ENCODE measurements at places on chromosomes 7 and 10.

GRCh38 chr10:131503992-131504391 lies 192.5 kb upstream of the TCERG1L start:
- no peak for DNase-seq

DNA sequence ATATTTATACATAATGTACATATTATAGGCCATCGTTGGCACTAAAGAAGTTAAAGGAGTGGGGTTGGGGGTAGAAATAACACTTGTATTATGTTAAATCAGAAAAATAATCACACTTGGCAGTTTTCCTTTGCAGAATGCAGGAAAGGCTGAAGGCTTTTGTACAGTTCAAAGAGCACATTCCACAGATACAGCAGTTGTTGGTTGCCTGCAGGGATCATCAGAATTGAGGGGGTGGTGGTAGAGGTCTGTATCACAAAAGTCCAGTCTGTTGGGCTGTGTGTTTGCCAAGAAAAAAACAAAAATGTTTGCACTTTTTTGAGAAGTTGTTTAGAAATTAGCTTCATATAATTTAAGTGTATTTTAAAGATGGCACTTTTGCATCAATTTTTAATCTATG lies 231.8 kb upstream of the FOXP2 start:
- no peak for DNase-seq

DNA sequence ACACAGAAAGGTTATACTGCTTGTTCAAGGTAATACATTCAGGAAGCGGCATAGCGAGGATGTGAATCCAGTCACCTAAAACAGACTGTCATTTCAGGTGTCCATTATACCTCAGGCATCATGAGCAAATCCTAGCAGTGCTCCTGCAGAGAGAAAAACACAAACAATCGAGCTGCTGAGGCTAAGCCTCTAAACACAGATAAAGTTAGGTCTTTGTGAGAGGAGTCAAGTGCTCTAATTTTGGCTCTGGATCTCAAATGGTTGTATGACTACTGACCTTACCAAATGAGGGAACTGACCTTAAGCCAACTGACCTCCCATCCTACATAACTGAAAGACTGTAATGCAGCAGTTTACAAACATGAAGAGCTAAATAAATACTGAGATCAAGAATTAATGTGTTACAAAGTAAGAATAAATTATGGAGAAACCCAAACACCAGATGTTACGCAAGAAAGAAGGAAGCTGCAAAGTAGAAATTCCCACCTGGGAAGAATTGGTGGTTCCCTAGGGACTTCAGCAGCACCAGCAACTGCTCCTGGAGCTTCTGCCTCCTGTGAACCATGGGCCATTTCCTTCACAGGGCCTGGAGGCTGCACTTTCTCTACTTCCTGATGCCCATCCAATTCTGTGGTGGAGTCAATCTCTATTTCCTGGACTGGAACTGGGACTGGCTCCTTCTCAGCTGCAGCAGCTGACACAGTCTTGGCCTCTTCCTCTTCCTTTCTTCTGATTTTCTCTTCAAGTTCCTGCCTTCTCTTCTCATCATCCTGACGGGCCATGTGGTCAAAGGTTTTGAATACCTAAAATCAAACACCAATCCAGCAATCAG lies 5.8 kb downstream of the NUDCD3 start:
- DNase-seq, result no peak

DNA sequence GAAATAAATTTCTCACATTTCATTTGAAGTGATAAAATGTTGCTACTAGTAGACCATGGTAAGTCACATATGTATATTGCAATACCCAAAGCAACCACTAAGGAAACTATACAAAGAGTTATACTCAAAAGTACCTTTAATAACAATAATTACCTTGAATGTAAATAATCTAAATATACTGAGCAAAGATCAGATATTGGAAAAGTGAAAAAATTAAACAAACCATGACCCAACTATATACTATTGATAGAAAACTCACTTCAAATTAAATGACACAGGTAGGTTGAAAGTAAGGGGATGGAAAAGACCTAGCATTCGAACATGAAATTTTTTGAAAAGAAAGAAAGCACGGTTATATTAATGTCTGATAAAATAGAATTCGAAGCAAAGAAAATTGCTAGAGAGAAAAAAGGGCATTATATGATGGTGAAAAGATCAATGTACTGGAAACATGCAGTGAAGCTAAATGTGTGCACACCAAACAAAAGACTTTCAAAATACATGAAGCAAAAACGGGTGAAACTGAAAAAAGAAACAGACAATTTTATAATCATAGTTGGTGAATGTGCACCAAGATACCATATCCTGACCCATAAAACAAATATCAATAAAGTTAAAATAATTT lies 29.1 kb downstream of the TFPI2 start:
- DNase-seq, result no peak

DNA sequence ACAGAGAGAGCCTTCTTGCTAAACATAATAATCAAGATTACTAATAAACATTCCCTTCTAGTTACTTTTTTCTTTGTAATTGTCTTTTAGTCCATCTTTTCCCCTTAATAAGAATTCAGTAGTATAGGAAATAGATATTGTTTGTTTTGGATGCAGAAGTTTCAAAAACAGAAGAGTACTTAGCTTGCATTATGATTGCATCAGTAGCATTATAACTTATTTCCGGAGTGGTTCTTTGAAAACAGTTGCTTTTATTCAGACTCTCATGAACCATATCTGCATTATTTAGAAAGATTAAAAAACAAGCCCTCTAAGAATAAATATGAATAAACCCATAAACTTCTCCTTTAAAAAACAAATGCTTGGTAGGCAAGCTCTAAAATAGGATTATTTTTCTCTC lies 34.0 kb upstream of the DKK1 start:
- DNase-seq, result no peak

DNA sequence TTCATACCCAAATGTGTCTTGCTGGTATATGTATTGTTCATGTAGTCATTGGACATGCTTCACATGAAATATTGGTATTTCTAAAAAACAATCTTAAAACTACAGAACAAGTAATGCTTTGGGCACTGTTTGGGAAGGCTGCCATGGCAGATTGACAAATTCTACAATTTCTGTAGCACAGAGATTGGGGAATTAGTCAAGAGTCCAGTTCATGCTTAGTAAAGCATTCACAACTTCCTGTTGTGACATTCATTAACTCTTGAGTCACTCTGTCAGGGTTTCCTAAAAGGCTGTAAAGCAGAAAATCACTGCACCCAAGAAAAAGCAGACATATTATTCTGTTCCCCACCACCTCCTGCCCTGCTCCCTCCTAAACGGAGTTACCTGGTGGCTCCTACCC lies 398.9 kb downstream of the PHTF2 start:
- no peak for DNase-seq

DNA sequence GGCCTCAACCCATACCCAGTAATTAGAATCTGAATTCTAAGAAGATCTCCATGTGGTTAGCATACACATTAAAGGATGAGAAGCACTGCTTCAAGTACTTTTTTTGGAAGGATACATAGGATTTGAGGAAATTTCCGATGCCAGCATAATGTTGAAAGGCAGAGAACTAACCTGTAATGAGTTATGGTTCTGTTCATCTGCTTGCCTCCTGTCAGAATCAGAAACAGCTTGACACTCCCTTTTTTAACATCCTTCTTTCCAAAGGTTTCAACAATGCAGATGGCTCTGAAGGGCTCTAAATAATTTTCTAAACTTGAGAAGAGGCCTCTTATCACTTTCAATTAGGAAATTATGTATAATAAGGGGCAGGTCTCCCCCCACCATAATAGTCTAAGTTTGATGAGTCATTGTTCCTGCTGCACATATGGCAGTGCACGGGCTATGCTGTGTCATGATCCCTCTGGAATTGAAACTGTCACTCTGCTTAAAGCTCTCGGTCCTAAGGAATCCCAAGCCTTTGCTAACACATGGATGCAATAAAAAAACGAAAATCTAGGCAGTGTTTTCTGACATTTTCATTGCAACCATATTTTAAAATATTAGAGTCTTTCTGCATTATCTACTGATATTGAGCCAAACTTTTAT lies 291.2 kb upstream of the FZD1 start:
- DNase-seq, result no peak

DNA sequence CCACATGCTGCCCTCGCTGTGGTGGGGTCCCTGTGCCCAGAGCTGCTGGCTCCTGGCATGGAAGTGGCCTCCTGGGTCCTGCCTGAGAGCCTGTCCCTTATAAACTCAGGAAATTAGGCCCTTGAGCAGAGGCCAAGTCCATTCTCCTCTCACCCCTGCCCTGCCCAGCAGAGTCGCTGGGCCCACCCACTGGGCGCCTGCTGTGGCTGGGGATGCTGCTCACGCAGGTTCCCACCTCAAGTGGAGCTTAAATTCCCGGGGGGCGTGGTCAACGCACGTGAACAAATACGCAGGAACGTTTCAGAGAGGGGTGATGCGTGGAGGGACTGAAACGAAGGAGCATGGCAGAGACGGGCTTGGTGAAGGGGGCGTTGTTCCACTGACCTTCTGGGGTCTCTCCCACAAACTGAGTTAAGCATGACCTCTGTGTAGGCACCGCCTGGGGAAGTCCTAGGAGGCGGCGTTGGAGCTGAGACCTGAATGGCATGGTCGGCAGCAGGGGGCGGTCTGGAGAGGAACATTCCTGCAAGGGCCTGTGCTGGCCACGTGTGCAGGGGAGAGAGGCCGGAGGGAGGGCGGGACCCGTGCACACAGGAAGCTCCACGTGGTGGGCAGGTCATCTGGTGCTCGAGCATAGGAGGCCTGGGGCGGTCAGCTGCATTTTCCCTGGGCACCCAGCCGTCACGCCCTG lies 27.9 kb downstream of the FAM20C start:
- DNase-seq, result no peak

DNA sequence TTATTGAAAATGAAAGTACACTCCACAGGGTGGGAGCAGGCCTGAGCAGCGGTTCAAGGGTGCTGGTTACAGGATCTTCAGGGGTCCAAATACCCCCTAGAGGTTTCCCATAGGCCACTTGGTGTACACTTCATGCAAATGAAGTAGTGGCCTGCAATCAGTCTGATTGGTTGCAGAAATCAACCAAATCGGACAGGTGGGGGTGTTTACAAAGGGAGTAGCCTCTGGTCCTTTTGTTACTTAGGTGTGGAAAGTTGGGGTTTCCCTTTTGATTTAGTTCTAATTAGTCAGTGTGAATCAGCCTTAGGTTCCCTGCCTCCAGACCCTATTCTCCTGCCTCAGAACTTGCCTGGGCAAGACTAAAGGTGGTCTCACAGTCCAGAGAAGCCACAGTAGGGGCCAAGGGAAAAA lies 49.6 kb downstream of the SYPL1 start:
- no peak for DNase-seq

- no peak for DNase-seq
Measured at GRCh38 chr7:96591900-96592676, 117.6 kb downstream of the SEM1 start.

- no peak for DNase-seq
Measured at GRCh38 chr10:86357041-86357440, 9.6 kb downstream of the GRID1 start.

Measured in activated effector memory CD4-positive, alpha-beta T cell treated with Interleukin-2 at 50 U/mL for 16 hours (primary cell).